Activated T-cell treated with anti-CD3 and anti-CD28 coated beads for 48 hours (primary cell): ENCODE measurements at places on chromosomes 2 and 18.

DNA sequence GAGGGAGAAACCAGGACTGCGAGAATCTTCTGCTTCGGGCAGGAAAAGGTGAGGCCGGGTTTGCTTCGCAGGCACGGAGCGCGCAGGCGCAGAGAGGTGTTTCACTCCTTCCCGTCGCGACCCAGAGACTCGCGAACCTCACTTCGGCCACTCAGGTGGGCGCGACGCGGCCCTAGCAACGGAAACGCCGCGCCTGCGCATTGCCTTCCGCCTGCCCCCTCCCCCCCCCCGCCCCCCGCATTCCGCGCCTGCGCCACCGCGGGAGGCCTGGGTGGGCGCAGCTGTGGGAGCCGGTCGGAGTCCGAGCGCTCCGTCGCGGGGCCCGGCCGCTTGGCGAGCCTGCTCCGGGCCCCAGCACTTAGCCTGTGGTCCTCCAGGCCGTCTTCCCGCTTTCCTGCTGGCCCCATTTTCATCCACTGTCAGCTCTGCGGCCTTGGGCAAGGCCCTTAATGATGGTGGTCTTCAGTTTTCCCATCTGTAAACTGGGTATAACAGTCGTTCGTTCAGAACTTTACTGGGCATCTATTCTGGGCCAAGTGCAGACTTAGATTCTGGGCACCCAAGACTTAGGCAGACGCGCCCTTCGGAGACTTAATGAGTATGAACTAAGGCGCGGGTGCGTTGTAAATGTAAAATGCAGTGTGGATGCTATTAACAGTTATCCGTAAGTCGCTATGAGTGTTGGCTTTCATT lies 62.1 kb upstream of the ACKR3 start:
- DNase-seq, result peak; percentile 56

DNA sequence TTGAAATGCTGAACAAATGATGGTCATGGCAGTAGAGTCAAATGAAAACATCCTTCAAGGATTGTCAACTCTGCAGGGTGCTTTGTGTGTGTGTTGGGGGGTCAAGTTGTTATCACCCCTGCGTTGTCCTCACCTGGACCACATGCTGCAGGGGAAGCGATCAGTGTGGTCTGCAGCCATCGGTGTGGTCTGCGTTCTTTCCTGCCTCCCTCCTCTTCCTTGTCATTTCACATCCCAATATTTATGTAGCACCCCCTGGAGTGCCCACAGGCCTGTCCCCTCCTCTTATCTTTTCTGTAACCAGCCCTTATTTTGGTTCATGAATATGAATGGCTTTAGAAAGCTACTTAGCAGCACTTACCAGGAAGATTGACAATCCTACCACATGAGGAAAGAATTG lies 38.9 kb downstream of the UGP2 start:
- DNase-seq, result no peak

DNA sequence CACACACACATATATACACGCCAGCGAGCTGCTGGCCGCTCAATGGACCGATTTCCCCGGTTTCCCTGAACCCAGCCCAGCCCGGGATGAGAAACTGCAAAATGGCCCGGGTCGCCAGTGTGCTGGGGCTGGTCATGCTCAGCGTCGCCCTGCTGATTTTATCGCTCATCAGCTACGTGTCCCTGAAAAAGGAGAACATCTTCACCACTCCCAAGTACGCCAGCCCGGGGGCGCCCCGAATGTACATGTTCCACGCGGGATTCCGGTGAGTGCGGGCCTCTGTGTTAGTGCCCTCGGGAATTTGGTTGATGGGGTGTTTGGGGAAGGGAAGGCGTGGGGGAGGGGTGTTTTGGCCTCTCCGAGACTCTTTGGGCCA lies 392 bp downstream of the ST8SIA3 start:
- DNase-seq, result no peak

- DNase-seq, result no peak
Observed at GRCh38 chr2:195407783-195408182, 249.2 kb upstream of the SLC39A10 start.

DNA sequence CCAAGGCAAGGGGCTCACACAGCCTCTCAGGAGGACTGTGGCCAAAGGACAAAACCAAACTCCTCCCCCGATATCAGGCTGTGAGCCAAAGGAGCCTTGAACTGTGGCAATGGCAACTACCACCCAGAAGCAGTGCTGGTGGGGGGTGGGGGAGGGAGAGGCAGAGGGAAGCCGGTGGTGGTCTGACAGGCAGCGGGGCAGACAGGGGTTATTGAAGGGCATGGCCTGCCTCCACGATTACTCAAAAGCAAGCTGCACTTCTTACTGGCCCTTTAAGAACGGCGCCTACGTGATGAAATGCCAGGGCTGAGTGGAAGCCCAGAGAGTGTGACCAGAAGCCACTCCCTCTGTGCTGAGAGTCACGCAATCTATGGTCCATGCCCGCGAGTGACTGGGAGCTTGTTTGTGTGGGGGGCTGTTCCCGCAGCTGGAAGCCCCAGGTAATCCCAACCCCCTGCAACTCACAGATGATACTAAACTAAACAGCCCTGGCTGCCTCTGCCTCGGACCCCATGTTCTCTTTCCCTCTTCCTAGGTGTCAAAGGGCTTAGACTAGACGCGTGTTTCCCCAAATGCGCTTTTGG lies 128.2 kb upstream of the CXCR4 start:
- no peak for DNase-seq

DNA sequence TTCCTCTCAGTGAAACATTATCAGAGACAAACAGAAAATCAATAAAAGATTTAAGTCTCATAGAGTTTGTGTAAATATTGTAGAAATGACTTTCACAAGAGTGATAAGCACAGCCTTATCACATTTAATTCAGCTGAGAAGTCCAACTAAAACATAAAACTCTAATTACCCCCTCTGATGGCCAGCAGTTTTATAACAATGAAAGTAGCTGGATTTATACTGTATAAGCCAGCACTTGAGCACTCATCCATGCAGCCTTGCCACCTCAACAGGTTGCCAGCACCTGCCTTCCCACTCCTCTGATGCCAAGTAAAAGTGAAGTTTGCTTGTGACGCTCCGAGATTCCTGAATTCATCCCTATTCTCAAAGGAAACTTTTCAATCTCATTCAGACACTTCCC lies 103.0 kb upstream of the STK39 start:
- DNase-seq, result no peak

DNA sequence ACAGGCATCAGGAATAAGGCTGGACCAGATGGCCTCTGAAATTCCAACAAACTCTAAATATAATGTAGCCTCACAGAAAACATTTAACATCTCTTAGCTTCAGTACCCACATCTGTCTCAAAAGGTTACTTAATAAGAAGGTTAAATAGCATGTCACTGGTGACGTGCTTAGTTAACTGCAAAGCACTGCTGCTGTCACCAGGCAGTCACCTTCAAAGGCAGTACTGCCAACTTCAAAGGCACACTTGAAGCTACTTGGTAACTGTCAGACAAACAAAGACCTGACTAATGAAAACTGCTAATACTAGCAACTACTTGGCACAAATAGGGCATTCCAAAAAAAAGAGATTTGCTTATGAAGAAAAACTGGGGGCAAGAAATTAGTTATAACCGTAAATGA lies 36.2 kb downstream of the EPG5 start:
- no peak for DNase-seq

DNA sequence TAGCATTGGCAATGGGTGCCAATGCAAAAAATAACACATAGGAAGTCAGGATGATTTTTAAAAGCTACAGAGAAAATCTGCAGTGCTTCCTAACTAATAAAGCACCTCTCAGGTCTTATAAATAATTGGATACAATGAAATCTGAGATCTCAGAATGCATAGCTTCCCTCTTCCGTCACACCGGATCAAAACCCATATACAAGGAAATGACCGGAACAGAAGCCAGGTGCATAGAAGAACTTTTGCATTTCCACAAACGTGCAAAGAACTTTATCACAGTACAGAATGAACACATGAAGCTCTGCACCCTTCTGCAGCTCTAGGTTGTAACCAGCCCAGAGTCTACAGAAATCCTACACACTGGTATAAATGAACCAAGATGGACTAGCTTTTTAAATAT lies 145.4 kb downstream of the TCF4 start:
- no peak for DNase-seq

DNA sequence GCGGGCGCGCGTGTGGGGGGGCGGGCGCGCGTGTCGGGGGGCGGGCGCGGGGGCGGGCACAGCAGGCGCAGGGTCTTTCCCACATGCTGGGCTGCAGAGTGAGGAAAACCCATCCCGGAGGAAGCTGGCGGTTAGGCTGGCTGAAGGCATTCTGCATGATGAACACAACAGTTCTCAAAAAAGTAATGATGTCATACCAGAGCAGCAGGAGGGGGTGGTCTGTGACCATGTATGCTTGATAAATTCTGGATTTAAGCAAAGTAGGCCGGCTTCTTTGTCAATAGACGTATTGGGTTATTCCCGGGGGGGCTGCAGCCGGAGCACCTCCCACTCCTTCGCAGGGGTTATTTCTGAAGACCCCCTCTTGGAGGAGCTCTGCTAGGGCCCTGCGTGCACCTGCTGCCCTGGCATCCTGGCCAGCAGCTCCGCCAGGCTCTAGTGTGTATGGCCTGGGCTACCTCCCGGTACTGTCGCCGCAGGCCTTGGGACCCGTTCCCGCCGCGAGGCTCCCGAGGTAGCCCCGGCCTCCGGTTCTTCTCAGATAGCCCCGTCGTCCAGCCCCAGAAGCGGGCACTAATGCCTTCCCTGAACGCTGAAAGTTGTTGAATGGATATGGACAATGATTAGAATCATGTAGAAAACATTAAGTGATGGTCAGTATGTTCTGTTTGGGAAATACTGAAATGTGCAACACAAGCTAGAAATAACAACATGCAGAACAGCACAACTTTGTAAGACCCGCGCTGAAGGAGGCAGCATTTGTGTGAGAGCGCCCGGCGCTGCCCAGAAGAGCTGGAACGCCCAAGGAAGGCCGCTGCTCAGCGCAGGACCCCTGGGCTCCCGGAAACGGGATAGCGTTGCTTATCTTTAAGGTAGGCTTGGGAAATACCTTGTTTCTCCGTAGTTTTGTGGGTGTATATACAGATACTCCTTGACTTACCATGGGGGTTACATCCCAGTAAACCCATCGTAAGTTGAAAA lies 101.4 kb upstream of the RAB6C start:
- DNase-seq, result no peak

DNA sequence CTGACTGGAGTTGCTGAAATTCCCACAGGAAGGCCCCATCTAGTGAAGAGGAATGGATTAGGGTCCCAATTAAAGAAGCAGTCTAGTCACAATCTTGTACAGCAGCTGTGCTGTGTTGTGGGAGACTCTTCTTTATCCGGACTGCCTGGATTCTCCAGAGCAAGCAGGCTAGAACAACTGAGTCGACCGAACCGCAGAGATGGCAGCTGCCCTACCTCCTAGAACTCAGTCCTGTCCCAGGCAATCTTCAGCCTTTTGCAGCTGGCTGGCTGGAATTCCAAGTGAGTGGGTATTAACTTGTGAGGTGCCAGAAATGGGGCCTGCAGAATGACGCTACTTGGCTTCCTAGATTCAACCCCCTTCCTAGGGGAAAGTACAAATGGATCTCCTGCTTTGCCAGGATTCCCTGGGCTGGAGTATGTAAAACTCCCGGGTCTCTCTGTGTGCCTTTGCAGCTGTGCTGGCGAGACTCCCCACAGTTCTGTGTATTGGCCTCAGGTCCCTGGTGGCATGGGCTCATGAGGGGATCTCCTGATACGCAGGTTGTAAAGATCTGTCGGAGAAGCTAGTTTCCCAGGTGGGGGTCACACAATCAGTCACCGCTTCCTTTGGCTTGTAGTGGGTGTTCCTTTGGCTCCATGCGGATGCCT lies 1952.6 kb upstream of the LRRTM1 start:
- no peak for DNase-seq

- no peak for DNase-seq
Observed at GRCh38 chr2:46518861-46519260, 39.5 kb downstream of the TMEM247 start.

DNA sequence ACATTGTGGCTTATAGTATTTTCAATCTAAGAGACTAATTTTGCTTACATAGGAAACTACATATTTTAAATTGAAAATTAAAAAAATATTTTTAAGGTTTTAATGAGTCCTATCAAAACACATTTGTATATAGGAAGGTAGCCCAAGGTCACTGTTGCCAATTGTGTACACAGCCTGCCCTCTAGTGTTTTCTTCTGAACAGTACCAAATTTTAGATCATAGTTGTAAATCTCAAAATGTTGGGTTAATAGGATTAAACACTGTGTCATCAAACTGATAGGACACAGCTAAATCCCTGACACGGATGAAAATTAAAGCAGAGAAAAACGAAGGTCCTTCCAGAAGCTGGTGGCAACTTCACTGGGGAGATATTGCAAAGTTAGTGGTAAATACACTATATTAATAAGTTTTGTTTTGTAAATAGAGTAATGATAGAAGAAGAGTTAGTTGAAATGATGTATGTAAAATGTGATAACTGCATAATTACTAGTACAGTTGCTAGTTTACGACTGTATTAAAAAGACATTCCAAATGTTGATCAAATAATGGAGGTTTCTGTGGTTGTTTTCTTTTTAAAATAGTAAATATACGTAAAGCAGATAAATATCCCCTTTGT lies 19.7 kb downstream of the CLUL1 start:
- DNase-seq, result no peak

DNA sequence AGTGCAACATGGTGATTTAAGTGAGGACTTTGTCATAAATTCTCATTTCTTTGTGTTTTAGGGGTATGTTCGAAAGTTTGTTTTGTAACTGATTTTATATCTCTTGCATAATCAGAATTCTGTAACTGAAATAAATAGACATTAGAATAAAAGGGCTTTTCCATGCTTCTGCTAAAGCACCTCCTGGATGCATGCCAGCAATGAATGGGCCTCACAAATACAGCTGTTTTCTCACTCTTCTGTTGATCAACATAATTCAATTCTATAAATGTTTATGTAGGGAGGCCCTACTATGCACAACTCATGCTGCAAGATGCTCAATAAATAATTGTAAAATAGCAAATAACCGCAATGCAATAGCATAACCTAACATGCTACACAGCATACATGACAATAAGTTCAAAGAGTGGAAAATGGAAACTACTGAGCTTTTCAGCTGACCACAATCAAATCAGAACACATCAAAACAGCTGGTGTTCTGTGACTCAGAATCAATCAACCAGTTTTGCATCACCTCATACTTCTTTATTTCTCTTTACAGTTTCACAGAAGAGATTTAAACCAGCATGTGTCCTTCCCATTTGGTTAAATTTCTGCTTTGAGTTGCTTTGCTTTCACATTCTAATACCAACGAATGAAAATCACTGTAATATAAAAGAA lies 11.0 kb downstream of the CDH7 start:
- no peak for DNase-seq

- DNase-seq, result no peak
Observed at GRCh38 chr2:223227338-223227737, 175.3 kb downstream of the KCNE4 start.

GRCh38 chr18:48228841-48229240 lies 180.3 kb downstream of the ZBTB7C start:
- no peak for DNase-seq

- DNase-seq, result no peak
Observed at GRCh38 chr2:202161151-202161835, 77.1 kb downstream of the SUMO1 start.
